ENCODE measurements at places on chromosomes 2 and 18.

- H3K27me3 ChIP-seq = no peaks in the 10 kb centered on the region
- DNase-seq = no peak
- no peak overlapping the region for H3K4me3 ChIP-seq
Measured at GRCh38 chr2:13005761-13006335, 289.1 kb downstream of the TRIB2 start.

- no peak overlapping the region for H3K27ac ChIP-seq
- H3K27me3 ChIP-seq = no peaks in the 10 kb centered on the region
- no peaks in the 10 kb centered on the region for H3K36me3 ChIP-seq
Measured at GRCh38 chr2:65880436-65880835, 448.0 kb upstream of the SPRED2 start.

DNA sequence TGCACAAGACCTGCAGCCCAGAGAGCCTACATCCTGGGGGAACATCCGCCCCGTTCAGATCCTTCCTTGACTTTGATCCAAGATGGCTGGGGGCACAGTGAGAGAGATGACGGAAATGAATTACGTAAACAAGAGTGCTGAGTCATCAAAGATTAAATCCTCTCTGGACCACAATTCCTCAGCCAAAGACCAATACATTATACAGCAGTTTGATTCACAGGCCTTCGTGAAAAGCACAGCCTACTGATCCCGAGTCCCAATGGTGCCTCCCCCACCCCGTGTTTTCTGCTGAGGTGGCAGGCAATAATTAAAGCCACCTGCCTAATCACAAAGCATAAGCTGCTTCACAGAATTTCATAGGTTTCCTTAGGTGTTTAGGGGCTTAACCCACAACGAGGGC lies 43.0 kb downstream of the MYO5B start:
- DNase-seq = no peak
- H3K36me3 ChIP-seq = no peaks in the 10 kb centered on the region
- no peaks in the 10 kb centered on the region for H3K4me1 ChIP-seq
- H3K27ac ChIP-seq = no peak overlapping the region
- no peaks in the 10 kb centered on the region for H3K27me3 ChIP-seq

DNA sequence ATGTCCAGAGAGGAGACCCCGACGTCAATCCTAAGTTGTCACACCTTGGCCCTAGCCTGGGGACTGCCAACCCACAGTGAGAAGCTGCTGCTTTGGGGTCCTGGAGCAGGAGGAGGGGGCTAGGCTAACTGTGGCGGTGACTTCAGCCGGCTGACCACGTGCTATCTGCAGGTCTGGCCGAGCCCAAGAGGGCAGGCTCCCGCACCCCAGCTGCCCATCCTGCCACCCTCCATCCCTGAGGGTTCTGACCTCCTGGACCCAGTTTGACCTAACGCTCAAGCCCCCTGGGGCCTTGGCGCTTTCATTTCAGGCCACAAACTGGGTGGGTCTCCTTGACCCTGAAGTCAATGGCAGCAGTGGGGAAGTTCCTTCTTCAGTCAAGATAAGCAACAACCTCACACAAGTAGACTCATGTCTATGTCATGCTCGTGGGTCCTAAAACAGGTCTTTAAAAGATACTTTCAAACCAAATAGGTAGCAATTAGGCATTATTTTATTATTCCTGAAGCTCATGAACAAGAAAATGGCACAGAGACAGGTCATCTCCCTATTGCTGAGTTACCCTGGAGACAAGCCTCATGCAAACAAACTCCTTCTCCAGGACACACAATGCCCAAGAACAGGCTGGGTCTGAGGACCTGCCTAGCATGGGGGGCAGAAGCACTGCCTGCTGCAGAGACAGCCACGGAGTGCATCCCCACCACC lies 2.3 kb downstream of the HES6 start:
- no peak for DNase-seq
- H3K27me3 ChIP-seq = no peaks in the 10 kb centered on the region
- H3K36me3 ChIP-seq = no peaks in the 10 kb centered on the region
- H3K27ac ChIP-seq = no peak overlapping the region
- H3K4me3 ChIP-seq = no peak overlapping the region

- H3K4me1 ChIP-seq = peaks cover 3% of the 10 kb centered on the region
- no peak overlapping the region for H3K4me3 ChIP-seq
- no peak for DNase-seq
- no peak overlapping the region for H3K27ac ChIP-seq
- H3K27me3 ChIP-seq = no peaks in the 10 kb centered on the region
- H3K36me3 ChIP-seq = no peaks in the 10 kb centered on the region
Measured at GRCh38 chr2:200174433-200175216, 131.9 kb upstream of the SPATS2L start.

GRCh38 chr2:38284971-38285370 lies 92.1 kb downstream of the ATL2 start:
- H3K27ac ChIP-seq = no peak overlapping the region
- DNase-seq = no peak
- H3K27me3 ChIP-seq = no peaks in the 10 kb centered on the region
- no peaks in the 10 kb centered on the region for H3K36me3 ChIP-seq
- H3K4me1 ChIP-seq = no peaks in the 10 kb centered on the region
